ENCODE measurements at places on chromosomes 5 and 9. TPM values are rescaled to one million over a fixed set of nuclear protein-coding genes. Genes with fewer than 3 reads are reported as not detected.

Gene PTGR1
- 26.9 TPM for total RNA-seq

Gene SLC46A2
- total RNA-seq = 23.6 TPM

- peak overlapping the region; percentile 44 for H3K27ac ChIP-seq
- H3K4me1 ChIP-seq = peaks cover 69% of the 10 kb centered on the region
- H3K4me3 ChIP-seq = no peak overlapping the region
- H3K27me3 ChIP-seq = no peaks in the 10 kb centered on the region
- no peak for DNase-seq
Measured at GRCh38 chr5:57179262-57180200, 5.7 kb downstream of the GPBP1 start.

GRCh38 chr9:4147476-4148230, 152.2 kb downstream of the GLIS3 start:
- H3K4me1 ChIP-seq = no peaks in the 10 kb centered on the region
- H3K27ac ChIP-seq = no peak overlapping the region
- H3K4me3 ChIP-seq = no peak overlapping the region
- H3K27me3 ChIP-seq = no peaks in the 10 kb centered on the region

DNA sequence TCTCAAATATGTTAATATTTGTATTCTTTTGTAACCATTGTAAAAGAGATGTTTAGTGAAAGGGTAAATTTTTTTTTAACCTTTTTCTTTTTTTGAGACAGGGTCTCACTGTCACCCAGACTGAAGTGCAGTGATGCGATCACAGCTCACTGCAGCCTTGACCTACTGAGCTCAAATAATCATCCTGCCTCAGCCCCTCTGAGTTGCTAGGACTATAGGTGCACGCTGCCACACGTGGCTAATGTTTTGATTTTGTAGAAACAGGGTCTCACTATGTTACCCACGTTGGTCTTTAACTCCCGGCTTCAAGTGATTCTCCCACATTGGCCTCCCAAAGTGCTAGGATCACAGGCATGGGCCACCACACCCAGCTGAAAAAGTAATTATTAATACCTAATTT, 58.0 kb upstream of the CDK5RAP2 start:
- no peaks in the 10 kb centered on the region for H3K27me3 ChIP-seq
- no peak overlapping the region for H3K4me3 ChIP-seq
- H3K36me3 ChIP-seq = no peaks in the 10 kb centered on the region
- H3K27ac ChIP-seq = no peak overlapping the region
- no peaks in the 10 kb centered on the region for H3K4me1 ChIP-seq
- no peak for DNase-seq

Gene TAF11L5
- total RNA-seq = not detected

- H3K27ac ChIP-seq = no peak overlapping the region
- DNase-seq = no peak
- no peaks in the 10 kb centered on the region for H3K27me3 ChIP-seq
- no peaks in the 10 kb centered on the region for H3K36me3 ChIP-seq
- H3K4me3 ChIP-seq = no peak overlapping the region
- H3K4me1 ChIP-seq = no peaks in the 10 kb centered on the region
Measured at GRCh38 chr5:24381861-24382489, 262.8 kb downstream of the CDH10 start.

Gene GNA14
- total RNA-seq = 10.6 TPM

All from upper lobe of left lung (tissue), 6 donors.